ENCODE measurements at places on chromosomes 3 and 15.

DNA sequence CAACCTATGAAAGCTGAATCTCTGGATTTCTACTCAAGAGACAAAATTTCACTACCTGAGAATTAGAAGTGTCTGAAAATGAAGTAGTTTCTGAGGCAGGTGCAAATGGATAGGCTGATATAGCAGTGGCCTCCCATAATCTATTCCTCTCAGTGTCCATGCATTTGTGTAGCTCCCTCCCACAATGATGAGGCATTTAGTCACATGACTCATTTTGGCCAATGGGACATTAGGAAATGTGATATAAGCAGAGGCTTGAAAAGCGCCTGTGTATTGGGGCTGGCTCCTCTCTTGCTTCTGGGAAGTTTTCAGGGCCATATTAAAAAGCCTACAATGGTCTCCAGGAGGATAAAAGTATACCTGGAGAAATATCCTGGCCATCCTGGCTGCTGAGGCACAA is 79.7 kb upstream of the MRPL3 start:
- DNase-seq: no peak

DNA sequence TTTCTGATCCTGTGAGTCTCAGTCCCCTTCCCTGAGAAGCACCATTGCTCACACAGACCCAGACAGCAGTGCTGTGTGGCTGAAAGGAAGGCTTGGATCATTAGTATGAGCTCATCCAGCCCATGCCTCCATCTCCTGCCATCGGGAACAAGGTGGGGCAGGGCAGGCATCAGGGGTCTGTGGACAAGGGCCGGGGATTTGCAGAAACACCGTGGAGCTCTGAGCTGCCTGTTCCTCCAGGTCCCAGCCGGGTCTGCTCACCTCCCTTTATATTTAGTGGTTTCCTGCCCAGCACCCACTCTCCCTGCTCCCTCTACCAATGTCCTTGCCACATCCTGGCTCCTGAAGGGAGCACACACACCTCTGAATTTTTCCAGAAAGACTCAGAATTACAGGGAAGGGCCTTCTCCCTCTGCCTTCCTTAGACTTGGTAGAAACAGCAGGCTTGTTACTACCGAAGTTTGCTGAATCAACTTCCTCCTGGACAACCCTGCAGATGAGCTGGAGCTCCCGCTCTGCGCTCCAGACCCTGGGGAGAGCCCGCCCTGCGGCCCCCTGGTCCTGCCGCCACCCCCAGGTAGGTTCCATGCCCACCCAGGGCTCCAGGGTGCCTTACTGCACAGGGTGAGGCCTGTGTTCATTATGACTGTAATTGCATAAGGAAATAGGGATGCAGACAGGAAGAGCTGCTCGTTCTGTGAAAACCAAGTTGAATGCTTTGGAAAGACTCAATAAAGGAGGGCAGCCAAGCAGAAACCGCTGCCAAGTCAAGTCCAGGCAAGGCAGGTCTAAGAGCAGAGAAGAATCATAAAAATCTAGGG is 128.1 kb downstream of the NSMCE3 start:
- DNase-seq: peak; percentile 53

- DNase-seq: peak; percentile 93
Measured at GRCh38 chr3:162029736-162030135, 533.1 kb downstream of the OTOL1 start.

DNA sequence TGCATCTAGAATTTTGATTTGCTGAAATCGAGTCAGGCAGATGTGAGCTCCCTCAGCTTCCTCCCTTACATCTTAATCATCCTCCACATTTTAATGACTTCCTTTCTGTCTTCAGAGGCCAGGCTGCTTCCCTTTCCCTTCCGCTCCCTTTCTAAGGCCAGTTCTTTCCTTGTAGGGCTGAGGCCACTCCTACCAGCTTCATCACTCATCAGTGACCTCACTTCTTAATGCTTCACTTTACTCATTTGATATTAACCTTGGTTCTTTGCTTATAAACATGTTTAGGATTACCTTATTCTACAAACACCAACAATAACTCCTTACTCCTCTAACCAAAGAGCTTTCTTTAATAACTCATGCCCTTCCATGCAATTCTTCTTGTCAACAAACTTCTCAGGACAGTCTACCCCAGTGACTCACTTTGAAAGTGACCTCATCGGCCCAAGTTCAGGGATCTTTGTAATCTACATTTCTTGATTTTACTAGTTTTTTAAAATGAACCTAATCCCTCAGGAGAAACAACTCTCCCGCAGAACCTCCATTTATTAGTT is 23.9 kb downstream of the ILDR1 start:
- DNase-seq: peak; percentile 41

DNA sequence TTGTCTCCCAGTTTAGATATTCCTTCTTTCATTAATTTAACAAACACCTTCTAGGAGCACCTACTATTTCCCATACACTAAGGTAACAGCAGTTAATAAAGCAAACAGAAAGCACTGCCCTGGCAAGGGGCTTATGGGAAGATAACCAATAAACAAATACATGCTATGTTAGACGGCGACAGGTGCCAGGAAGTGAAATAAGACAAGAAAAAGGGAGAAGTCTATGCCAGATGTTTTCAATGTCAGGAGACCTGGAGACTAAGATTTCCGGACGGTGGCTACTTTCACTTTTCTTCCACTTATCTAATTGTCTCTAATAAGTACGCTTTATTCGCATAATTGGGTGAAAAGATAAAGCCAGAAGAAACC is 32.5 kb upstream of the ZNF445 start:
- peak; percentile 65 for DNase-seq

DNA sequence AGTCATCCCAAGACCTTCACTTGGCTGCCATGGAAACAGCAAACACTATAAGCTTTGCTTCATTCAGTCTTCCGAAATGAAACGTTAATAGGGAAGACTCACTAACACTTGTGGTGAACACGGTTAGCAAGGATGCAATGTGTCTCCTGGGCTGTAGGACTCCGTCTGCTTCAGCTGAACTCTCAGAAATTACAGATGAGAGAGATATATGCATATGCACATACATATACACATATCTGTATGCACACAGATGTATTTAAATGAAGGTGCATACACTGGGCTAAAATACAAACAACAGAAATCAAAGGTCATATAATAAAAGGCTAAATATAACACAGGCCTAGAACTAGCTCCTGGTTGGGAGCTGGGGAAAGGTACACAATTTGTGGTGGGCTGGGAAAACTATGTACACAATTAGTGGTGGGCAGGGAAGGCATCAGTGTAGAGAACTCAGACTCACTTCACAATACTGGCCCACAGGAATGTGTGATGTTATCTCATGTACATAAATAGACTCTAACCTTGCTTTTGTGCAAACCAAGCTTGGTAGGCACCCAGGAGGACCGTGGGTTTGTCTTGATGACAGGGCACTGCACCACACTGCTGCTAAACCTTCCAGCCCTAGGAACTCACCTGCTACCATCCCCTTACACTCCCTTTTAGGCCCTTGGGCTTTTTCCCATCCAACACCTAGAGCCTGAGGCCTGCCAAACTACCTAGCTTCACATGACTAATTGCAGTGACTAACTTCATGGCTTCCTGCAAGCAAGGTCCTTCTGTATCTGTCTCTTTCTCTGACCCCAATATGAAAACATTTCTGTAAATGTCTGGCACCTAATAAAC is 873.1 kb downstream of the NSUN3 start:
- DNase-seq: no peak

DNA sequence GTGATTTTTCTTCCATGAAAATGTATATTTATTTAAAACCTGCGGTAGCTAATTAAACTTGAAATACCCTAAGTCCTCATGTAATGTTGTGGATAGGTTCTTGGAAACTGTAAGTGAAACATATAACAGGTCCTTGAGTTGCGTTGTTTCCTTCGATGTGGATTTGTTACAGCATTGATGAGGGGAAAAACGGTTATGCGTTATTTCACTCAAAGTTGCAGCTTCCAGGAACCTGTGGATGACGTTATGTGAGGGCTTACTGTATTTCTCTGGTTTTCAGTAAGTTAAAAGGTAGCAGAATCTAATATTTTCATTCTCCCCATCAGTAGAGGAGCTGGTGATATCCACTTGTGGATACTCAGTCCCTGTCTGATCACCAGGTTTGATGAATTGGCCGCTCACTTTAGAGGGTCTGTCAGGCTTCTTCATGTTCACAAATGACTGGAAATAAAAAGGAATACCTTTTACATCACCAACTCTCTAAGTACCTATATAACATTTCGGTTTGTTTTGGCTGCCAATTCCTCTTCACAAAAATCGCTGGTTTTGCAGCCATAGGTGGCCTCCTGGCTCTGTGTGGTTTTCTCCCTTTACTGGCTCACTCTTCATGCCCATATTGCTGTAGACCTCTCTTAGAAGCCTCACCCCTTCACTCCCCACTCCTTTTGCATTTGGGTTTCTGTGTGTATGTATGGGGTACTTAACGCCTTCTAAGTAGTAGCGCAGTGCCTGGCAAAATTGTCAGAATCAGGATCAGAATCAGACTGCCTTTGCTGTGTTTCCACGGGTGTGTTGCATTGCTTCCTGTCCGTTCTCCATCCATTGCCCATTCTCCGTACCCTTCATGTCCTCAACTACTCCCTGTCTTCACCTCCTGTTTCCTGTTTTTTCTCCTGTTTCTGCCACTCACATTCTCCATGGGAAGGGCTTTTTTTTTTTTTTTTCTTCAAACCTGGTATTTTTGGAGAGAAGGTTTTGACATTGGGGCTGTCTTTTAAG is 112.6 kb downstream of the FNDC3B start:
- DNase-seq: no peak

- DNase-seq: no peak
Measured at GRCh38 chr3:133303430-133303829, 96.4 kb upstream of the BFSP2 start.

DNA sequence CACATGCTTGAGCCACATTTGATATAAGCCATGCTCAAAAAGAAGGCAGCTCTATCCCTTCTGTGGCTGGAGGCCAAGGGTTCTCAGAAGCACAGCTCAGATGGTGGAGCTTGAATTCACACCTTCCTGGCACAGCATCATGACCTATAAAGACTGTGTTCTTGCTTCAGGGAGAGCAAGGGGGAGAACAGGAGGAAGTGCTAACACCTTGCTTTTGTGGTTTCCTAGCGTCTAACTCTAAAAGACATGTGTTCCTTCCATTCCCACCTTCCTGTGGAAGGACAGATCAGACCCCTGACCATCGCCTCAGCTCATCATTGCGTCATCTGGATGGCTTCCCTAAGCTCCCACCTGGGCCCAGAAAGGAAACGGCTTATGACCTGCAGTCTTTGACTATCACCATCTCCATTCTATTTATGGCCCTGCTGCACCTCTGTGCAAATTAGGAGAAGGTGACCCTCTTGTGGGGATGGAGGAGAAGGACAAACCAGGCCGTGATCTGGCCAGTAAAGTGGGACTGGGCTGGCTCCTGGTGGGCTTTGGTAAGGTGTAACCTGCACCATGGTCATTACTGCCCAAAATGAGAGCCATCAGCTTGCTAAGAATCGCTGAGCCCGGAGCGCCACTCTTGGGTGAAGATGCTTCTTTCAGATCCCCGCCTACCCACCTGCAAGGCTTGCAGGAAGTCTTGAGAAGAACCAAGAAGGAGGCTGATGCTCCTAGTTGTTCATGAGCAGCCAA is 128.5 kb downstream of the SERPINI1 start:
- no peak for DNase-seq

DNA sequence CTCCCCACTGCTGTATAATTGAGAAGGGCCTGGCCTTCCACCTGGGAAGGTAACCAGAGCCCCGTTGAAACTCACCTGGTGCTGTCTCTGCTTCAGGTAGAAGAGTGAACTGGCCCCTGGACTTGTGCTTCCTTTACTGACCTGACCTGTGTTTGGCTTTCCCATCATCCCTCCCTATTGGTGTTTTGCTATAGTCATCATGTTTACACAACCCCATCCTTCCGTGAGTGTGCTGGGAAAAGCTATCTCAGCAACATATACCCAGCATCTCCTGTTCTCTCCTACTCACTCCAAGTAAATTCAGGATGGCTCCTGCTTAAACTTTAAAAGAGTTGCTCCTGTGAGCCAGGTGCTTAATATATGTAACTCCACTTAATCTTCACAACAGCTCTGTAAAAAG is 77.2 kb upstream of the TSC22D2 start:
- no peak for DNase-seq

DNA sequence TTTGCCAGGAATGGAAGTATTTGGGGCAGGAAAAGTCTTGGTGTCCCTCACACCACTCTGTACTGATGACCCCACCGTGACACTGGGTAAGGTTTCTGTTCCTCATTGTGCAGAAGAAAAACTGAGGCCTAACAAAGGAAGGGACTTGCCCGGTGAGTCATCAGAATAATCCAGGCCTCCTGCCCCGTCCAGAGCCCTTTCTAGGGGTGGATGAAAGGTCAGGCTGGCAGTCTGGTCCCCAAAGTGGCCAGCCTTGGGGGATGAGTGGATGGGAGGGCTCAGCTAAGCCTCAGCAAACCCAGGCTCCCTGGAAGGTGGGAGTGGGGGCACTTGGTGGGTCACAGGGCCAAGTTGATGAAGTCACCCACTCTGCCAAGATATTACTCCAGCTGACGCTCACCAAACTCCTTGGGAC is 2.3 kb upstream of the DNAH1 start:
- no peak for DNase-seq

DNA sequence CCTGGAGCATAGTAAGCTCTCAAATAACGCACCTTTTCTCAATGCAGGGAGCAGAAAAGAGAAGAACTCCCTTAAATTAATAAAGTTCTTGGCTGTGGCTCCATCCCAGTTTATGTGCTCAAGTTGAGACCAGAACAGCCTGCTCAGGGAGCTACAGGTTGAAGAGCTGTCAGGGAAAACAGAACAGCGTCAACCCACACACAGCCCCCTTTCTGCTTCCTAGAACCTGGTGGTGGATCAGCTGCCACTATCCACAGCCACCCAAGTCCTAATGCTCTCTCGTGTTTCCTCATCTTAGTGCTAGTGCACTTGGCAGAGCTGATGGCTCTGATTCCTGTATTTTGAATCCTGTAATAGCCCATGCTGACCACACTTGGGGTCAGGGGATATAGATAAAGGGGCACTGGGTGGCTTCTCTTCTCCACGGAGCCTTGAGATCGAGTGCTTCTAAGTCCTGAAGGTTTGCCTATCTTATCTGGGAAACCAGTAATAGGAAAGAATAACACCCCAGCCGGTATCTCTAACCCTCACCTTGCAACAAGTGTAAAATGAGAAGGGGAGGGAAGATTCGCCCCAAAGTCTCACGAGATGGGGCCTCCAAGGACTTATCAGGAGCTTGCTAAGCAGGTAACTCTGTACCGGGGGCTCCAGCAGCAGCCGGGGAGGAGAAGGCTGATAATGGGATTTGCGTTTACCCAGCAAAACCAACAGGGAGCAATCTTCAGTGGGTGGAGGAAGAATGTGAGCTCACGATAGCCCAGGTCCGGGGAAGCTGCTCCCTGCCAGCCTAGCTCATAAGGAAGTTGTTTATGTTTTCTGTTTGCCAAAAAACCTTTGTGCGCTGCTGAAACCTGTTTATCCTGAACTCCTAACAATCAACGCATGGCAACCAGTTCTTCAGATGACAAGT is 136.2 kb upstream of the ICE2 start:
- no peak for DNase-seq

- no peak for DNase-seq
Measured at GRCh38 chr15:87722941-87723691, 533.4 kb downstream of the NTRK3 start.

DNA sequence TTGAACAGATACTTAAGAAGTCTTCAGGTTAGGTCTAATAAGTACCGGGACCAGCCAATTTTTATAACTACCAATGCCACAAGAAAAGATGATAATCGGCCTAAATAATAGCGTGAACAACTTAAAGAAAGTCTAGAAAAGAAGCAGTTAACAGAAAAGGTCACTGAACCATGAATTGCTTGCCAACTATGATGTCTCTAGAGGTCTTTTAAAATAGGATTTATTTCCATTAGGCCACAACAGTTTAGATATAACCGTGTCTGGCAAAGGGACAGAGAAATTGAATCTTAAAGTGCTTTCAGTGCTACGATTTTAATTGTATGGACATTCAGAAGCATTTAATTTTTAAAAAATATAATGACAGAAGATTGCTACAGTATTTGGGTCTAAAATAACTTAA is 1070.4 kb downstream of the ROBO1 start:
- peak; percentile 38 for DNase-seq

Measured in muscle of back (tissue), 13 donors.